ACHN (cell line): ENCODE measurements at places on chromosomes 16 and 17.

- no peak for DNase-seq
These were observed 1.3 kb downstream of the C17orf99 start for GRCh38 chr17:78147315-78147998.

DNA sequence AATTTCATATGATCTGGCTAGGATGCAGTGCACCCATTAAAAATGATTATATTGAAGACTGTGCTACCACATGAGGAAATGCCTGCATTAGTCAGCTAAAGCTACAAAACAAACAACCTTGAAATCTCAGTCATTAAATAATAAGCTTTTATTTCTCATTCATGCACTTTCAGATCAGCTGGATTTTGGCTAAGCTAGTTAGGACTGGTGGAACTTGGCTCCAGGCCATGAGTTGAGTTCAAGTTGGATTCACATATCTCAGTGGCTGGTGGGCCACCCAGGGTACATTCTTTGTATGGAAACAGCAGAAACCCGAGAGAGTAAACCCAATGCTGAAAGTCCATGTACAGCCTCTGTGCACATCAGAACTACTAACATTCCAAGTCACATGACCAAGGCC, 6.4 kb upstream of the SLFN12L start:
- no peak for DNase-seq

DNA sequence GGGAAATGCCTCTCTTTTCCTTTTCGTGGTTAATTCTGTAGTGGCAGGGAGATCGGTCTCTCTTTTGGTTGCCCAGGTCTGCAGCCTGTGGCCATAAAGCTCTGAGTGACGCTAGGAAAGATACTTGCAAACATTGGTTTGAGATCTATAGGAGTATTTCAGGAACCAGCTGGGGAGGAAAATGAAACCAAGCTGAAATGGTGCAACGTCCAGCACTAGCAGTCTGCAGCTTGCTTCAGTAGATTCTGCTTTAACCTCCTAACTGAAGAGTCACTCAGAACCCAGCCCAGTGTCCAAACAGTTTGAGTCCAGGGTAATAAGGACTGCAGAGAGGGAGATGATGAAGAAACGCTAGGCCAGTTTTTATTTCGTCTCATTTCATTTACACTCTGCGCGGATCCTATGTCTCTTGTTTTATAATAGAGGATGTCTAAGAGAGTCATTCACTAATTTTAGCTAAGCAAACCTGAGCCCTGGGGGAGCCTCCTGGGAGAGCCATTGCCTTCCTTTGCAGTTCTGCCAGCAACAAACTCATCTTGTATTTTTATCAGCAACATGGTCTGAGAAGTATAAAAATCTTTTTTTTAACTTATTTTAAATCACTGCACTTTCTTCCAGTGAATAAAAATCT, 12.0 kb downstream of the SP2 start:
- DNase-seq, result no peak

- no peak for DNase-seq
These were observed 32.2 kb downstream of the DRC3 start for GRCh38 chr17:18004884-18005305.

DNA sequence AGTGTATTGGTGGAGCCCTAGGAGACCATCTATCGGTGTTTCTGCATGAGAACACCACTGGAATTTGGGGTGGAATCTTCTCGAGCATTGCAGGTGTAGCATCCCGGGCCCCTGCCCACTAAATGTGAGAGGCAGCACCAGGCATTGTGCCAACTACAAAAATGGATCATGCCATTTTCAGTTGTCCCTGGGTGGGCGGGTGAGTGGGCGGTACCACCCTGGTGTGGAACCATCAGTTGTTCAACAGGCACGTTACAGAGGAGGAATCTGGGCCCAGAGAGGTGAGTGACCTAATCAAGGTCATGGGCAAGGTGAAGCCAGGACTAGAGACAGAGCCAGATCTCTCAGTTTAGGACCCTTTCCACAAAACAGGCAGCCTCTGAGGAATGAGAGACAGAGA, 8.8 kb downstream of the PIPOX start:
- DNase-seq, result no peak

GRCh38 chr17:67801626-67802175, 23.6 kb upstream of the BPTF start:
- DNase-seq, result no peak

DNA sequence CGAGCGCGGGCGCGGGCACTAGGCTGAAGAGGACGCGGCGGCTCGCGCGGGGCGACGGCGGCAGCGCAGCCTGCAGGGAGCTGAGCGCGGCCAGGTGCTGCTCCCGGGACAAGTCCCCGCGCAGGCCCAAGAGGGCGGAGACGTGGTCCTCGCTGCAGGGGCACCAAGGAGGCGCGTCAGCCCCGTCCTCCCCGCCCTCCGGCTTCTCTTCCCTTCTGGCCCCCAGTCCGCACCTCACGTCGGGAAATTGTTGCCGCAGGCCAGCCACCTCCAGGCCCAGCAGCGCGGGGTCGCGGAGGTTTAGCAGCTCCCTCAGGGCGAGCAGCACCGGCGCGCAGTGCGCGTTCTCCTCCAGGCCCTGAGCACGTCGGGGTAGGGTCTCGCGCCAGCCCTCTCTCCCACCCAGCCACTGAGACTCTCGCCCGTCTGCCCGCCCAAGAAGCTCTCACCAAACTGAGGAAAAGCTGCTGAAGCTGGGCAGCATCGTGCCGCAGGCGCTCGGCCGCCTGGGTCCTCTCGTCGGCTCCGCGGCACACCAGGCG, 761 bp upstream of the MATCAP1 start:
- no peak for DNase-seq

DNA sequence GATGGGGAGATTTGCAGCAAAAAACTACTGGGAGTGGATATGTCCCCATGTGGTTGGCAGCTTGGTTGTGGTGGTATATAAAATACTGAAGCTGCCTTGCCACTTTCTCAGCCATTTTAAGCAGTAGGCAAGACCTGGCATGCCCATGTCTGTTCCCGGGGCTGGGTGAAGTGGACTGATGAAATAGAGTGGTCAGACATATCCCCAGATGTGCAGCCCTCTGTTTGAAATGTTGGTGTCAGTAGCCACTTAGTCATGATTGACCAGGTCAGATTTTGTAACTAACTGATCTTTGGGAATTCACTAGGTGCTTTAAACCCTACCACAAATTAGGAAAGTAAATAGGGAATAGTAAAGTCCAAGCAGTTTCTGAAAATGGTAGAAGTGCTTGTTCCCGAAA, 151.6 kb downstream of the PHKB start:
- no peak for DNase-seq

DNA sequence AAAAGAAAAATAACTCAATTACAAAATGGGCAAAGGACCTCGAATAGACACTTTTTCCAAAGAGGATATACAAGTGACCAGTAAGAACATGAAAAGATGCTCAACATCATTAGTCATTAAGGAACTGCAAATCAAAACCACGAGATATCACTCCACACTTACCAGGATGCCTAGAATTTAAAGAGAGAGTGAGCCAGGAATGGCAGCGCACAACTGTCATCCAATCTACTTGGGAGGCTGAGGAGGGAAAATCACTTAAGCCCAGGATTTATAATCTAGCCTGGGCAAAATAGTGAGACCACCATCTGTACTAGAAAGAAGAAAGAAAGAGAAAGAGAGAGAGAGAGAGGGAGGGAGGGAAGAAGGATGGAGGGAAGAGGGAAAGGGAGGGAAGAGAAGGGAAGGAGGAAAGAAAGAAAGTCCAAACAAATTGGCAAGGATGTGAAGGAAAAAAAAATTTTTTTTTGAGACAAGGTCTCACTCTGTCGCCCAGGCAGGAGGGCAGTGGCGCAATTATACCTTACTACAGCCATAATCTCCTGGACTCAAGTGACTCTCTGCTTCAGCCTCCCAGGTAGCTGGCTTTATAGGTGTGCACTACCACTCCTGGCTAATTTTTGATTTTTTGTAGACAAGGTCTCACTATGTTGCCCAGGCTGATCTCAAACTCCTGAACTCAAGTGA, 22.6 kb downstream of the TBX2 start:
- DNase-seq, result no peak

- DNase-seq, result no peak
These were observed 6.7 kb downstream of the NEK8 start for GRCh38 chr17:28735242-28735722.

DNA sequence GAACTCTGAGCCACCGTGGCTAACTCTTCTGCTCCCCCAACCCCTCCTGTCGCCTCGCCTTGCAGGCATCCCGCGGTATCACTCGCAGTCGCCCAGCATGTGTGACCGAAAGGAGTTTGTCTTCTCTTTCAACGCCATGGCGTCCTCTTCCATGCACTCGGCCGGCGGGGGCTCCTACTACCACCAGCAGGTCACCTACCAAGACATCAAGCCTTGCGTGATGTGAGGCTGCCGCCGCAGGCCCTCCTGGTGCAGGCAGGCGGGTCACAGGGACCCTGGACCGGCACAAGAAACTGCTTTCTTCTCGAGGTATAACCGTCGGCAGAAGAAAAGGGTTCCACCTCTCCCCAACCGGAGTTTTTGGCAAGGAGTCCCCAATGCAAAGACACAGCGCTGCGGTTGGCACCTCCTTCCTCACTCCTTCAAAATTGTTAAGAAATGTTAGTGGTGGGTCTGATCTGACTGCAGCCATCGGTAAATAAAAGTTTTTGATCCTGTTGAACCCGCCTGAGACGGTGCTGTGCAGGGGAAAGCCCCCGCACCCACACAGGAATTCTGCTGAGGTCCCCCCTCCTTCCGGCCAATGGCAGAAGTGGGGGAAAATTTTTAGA, 2.6 kb downstream of the FOXF1 start:
- no peak for DNase-seq

- no peak for DNase-seq
These were observed 188.5 kb upstream of the CDH8 start for GRCh38 chr16:62224646-62225209.

DNA sequence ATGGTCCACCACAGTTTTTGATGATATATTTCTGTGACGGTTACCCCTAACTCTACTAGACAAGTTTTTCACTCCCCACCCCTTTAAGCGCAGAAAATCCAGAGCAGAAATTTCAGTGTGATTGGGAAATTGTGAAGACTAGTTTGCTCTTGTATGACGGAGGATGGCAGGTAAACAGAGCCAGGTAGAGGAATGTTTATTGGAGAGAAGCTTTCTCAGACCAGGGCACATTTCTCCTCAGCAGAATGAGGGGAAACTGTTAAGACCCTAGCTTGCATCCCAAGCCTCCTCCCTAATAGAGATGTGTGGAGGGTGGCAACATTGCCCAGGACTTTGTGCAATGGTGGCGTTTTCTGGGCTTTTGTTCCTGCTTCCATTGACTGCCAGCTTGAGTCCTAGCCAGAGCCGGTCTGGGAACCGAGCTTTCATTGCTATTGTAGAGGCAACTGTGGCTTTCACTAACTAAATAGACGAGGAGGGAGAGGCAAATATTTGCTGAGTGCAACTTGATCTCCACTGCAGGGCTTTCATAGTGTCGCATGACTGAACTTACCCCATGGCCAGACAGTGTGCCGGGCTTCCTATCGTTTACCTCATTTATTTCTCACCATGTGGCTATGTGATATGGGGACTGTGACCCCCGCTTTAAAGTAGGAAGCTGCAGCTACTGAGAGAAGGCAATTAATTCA, 159.6 kb upstream of the MPHOSPH6 start:
- no peak for DNase-seq

DNA sequence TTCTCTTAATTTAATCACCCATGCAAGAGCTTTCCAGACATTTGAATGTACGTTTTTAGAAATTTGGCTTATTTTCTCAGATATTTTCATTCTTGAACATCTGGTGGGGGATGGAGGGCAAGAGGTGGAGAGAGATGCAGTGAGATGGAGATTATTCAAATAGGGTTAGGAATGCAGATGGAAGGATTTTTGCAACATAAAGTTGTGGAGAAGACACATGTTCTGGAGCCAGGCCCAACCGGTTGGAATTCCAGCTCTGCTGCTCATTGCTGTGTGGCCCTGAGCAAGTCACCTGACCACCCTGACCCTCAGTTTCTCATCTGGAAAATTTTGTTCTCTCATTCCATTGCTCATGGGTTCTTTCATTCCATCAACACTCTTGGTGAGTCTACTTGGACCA, 66.9 kb downstream of the IRX3 start:
- DNase-seq, result no peak

- DNase-seq, result no peak
These were observed 255.3 kb upstream of the CDH11 start for GRCh38 chr16:65377195-65377594.

GRCh38 chr17:27860971-27861664, 32.0 kb downstream of the LYRM9 start:
- DNase-seq, result no peak

- DNase-seq, result no peak
These were observed 142.5 kb downstream of the CMIP start for GRCh38 chr16:81586977-81587625.

DNA sequence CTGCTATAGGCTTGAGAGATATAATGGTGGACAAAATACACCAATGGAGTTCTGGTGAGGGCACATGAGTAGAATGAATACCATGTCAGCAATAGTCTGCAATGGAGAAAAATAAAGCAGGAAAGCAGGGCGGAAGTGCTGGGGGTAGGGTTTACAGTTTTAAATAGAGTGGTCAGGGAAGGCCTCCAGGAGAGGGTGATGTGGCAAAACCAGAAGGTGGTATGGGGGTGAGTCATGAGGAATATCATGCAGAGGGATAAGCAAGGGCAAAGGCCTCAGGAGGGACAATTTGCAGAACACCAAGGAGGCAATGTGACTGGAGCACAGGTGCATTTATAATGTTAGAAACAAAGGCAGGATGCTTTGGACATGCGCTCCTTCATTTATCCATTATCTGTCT, 102.0 kb downstream of the ITFG1 start:
- peak; percentile 84 for DNase-seq

- no peak for DNase-seq
These were observed 144.8 kb downstream of the GSG1L start for GRCh38 chr16:27918755-27919154.

DNA sequence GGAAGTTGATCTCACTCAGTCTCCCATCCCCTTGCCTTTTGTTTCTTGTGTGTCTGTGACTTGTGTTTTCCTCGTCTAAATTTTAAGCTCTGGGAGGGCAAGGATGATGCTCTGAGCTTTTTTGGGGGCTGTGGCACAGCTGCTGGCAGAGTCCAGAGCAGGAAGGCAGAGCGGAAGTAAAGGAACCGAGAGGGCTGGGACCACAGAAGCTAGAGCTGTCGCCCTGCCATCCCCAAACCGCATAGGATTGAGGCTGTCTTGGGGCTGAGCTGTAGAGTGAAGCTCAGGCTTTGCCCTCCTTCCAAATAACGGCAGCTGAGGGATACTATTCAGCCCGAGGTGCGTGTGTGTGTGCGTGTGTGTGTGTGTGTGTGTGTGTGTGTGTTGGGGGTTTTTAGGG, 3.8 kb upstream of the DNAH2 start:
- DNase-seq, result no peak

DNA sequence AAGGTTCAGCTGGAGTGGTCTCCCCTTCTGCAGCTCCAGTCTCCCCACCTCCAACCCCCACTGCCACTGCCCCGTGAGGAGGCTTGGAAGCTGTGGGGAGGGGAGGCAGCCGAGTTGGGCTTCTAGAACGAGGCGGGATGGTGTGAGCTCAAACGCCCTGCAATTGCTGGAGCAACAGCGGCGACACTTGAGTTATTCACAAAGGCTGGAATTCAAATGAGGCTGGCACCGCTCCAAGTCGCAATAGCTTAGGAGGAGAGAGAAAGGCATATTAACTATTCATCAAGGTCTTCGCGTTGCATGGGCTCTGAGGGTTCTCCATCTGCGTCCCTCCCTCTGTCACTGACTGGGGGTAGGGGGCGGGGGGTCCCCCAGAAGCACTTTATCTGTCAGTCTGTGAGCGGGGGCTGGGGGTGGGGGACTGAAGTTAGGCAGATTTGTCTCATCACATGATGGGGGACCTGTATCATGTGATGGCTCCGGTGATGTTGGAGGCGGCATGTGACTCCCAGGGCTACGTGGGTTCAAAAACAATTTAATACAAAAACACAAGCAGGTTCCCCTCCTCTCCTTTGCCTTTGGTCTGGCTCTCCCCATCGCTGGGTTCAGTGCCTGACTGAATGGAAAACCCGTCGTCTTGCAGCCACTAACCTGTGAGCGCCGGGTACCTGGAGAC, 70.5 kb downstream of the RBBP6 start:
- peak; percentile 61 for DNase-seq
